Stimulated activated naive CD4-positive, alpha-beta T cell treated with Interleukin-2 at 50 U/mL for 16 hours (primary cell): ENCODE measurements at places on chromosomes 5 and 9.

GRCh38 chr9:12801663-12802062 is 26.8 kb downstream of the LURAP1L start:
- no peak for DNase-seq

DNA sequence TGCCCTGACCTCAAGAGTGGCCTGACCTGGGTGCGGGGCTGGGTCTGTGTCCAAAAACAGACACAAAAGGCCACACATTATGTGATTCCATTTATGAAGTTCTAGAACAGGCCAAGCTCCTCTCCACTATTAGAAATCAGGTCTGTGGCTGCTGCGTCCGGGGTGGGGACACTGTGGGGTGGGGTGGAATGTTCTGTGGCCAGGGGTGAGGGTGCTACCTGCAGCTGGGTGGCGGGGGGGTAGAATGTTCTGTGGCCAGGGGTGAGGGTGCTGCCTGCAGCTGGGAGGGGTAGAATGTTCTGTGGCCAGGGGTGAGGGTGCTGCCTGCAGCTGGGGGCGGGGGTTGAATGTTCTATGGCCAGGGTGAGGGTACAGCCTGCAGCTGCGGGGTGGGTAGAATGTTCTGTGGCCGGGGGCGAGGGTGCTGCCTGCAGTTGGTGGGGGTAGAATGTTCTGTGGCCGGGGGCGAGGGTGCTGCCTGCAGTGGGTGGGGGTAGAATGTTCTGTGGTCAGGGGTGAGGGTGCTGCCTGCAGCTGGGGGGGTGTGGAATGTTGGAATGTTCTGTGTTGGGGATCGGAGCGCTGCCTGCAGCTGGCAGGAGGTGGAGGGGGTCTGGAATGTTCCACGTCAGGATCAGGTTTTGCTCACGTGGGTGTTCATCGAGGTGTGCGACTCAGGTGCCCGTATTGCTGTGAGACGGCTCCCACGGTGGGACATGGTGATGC is 8.3 kb downstream of the LCN12 start:
- DNase-seq: no peak

GRCh38 chr5:131644370-131644769 is 9.3 kb upstream of the RAPGEF6 start:
- DNase-seq: no peak

DNA sequence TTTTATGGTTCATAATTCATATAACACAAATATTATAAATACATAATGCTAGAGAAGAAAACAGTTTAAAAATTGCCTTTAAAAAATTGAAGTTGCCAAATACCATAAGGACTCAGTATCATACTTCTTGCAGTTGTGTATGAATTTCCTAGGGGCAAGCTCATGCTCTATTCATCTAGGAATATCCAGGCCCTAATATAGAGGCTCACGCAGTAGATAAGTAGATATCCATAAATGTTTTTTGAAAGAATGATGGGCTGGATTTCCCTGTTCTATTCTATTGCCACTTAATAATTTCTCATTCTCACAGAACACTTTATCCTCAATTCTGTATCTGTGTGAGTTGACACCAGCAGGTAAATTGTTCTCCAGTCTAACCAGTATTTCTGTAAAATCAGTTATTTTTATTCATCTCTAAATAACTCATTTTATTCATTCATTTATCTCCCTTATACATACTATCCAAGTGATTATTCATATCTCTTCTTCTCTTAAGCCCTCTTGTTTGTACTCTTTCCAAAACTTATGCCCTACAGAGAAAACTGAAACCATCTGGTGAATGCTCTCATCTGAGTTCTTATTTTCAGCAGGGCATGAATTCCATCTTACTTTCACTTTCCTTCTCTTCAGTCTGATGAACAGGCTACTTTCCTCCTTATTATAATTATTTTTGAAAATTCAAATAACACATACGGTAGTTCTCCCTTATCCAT is 97.1 kb downstream of the SLC44A1 start:
- no peak for DNase-seq

- DNase-seq: peak; percentile 52
Observed at GRCh38 chr9:91681461-91682305, 258.1 kb upstream of the NFIL3 start.

DNA sequence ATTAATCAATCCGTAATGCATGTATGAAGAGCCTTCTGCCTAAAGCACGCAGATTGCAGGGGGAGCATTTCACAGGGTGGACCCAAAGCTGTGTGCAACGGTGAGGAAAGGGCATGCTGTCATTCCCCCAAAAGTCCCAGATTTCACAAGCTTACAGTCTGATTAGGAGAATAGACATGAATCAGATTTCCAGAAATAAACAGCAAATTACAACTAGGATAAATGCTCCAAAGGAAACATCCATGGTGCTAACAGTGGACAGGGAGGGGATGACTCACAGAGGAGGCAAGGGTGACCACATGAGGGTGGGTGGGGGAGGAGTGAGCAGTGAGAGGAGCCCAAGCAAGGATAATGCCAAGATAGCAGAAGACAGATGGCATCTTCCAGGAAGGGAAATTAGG is 258.4 kb upstream of the TAS2R1 start:
- DNase-seq: no peak

DNA sequence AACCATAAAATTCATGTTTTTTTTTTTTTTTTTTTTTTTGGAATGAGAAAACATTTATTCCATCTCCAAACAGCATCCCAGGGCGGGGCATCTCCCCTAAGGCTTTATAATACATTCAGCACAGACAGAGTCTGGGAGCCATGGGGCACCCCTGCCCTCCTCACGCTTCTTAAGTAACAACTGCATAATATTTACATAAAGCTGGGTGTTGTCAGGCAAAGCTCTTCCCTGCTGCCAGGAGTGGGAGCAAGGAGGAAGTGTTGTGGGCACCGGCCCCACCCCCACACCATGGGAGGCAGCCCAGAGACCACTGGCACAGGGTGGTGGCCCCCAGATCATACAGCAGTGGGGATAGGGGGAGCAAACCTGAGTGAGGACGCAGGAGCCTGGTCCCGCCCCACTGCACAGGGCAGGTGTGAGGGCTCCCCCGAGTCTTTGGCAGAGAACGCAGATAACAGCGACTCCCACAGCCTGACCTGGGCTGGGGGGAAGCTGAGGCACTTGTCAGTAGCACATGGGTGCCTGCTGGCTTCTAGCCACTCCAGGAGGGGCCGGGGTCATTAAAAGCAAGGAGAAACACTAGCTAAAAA is 86.1 kb upstream of the CEP78 start:
- DNase-seq: no peak

GRCh38 chr5:139684350-139684880 is 36.3 kb downstream of the CXXC5 start:
- no peak for DNase-seq

- DNase-seq: no peak
Observed at GRCh38 chr5:50740832-50741231, 74.4 kb downstream of the PARP8 start.

DNA sequence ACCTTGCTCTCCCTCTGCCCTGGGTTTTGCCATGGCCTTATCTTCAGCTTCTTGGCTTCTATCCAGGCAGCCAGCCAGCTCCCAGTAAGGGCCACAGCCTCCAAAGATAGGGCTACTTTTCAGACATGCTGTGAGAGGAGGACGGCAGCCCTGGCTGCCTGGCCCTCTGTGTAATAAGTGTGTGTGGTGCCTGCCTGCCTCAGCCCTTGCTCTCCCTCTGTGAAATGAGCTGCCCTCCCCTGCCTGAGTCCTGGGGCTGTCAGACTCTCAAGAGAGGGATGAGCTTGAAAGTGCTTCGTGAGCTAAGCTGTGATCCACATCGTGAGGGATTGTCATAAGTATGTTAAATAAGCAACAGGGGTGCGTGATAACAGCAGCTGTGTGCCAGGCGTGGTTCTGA is 8.1 kb downstream of the NDST1 start:
- no peak for DNase-seq

DNA sequence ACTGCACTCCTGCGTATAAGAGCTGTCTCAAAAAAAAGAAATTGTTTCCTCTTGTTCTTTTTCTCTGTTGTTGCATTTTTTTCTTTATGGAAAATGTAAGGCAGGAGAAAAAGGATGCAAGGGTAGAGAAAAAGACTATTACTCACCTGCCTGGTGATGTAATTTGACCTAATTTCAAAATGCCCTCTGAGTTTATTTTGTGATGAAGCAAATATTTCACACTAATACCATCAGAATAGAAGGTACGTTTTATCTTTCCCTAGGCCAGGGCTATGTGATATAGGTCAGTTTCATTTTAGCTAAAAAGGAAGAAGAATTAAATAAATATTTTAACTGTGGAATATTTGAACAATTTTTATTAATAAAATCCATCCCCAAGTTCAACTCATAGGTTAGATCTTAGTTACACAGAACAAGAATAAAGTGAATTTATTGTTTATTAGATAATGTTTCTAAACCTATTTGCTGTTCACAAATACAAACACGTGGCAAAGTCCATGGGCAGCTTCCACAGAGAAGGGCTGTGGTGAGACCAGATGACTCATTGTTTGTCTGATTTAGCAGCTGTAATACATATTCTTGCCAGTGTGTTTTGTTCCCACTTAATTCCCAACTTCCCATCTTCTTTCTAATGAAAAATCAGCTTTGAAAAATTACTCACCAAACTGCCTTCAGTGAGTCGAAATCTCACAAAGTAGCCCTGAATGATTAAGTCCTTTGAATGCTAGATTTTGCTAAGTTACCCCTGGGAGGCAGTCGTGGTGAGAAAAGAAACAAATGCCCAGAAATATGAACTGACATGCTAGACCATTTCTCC is 52.8 kb upstream of the CCDC112 start:
- no peak for DNase-seq

GRCh38 chr5:81601919-81602318 is 149.0 kb downstream of the SSBP2 start:
- no peak for DNase-seq

GRCh38 chr5:131795879-131796792 is 681 bp downstream of the FNIP1 start:
- peak; percentile 39 for DNase-seq

DNA sequence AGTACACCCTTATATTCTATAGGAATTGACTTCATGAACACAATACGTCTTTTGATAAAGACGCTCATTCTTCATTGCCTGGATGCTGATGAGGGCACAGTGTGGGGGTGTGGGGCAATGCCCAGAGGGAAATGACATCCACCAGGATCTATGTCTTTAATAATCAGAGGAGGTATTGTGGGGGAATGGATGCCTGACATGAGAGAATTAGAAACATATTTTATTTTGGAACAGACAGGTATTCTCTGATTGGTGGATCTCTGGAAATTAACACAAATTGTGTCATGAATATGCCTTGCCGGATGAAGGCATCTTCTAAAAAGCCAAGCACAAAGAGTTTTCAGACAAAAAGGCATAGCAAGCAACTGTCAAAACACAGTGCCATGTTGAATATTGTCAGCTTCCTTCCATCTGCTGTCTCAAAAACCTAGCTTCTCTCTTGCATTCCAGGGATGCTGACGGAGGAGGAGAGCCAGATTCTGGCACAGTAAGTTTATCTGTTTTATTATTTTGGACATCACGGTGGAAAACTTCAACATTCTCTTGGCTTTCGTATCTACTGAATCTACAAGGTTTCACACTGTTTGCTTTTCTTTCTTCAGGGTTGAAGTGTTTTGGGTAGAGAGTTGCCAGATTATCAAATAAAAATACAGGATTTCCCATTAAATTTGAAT is 3.9 kb upstream of the C5orf58 start:
- no peak for DNase-seq

DNA sequence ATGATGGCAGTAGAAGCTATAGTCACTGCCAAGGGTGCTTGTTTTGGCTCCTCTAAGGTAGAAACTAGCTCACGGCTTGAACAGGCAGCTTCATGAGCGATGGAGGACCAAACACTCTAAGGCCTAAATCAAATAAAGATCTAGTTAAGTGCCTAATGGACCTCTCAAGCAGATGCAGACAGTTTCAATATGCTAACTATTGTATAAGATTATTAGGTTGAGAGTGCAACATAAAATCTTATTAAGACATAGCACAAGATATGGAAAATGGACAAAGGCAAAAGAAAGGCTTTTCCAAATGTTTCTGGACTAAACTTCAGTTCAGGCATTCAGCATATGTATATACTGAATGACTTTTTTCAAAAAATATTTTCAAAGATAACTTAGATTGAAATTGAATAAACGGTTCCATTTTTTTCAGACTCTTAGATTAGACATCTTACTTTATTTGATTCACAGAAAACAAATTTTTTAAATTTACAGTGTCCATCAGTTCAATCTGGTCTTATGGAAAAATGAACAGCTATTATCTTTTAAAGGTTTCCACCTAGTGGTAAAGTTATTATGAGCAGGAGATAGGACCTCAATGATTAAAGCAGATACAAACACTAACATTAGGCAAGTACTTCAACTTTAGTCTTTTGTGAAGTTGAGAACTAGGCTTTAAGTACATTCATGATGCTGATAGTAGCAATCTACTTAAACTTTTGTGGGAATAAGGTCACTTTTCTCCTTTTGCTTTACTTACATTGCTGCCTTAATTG is 1167.7 kb downstream of the MAT2B start:
- no peak for DNase-seq

- DNase-seq: no peak
Observed at GRCh38 chr5:34597034-34598027, 58.8 kb upstream of the RAI14 start.

DNA sequence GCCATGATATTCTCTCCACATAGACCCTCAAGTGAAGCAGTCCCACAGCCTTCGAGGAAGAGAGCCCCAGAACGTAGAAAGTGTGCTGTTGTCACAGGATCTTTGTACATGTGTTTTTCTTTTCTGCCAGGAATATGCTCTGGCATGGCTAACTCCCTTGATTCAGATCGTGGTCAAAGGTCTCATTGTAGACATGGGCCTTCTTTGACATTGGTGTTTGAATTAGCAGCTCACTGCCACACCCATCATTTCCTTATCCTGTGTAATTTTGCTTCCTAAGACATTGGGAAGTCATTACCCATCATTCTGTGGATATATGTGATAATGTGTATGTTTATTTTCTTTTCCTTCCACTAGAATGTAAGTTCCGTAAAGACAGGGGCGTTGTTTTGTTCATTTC is 25.5 kb downstream of the MTRR start:
- no peak for DNase-seq

DNA sequence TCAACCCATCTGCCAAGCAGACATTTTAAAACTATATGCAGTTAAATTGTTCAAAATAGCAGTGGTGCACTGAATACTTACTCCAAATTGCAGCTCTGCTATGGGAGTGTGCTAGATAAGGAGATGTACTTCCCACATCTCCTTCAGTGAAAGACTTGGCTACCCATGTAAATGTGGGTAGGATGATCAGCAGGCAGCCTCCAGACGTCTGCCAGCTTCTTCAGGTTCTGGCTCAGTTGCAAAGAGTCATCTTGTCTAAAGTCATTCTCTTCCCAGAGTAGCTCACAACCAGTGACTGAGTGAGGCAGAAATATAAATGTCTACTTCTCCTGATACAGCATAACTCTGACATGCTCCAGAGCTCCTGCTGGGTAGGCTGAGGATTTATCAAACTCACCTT is 1050.0 kb upstream of the CDH10 start:
- DNase-seq: no peak

DNA sequence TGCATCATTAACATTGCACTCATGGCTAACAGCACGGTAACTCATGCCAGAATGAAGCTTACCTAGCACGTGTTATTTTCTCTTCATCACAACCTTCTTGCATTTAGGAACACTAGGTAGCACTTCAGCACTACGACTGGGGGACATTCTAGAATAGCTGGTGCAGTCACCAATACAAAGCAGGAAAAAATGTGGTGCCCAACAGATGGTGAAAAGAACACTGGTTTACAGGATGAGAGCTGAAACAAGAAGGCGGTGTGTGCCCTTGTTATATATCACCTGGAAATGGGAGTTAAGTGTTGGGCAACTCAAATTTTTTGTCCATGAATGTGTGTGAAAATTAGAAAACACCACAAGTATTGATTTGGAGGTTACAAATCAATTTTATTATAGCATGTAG is 30.0 kb downstream of the GALNT12 start:
- DNase-seq: no peak
